ENCODE measurements at places on chromosomes 2 and 18. TPM values are rescaled to one million over a fixed set of nuclear protein-coding genes. Genes with fewer than 3 reads are reported as not detected.

SNTG2 gene
- 0.17 TPM for total RNA-seq

DNA sequence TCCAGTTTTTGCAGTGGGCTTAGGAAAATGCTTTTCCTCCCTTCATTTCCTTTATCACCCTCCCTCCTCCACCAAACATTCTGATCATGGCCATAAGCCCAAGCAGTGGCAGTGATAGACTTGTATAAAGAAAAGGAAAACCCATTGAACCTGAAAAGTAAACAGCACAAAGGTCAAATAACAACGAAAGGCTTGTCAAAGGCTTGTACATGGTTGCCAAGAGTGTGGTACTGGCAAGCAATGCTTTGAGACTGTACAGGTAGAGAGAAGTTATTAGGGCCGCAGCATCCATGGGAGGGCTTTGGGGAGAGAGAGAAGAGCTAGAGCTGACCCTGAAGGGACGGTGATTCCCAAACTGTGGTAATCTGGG is 2.1 kb upstream of the VWA3B start:
- ATAC-seq: no peak

GRCh38 chr2:96470109-96470508 is 35.0 kb downstream of the NEURL3 start:
- ATAC-seq: no peak

DNA sequence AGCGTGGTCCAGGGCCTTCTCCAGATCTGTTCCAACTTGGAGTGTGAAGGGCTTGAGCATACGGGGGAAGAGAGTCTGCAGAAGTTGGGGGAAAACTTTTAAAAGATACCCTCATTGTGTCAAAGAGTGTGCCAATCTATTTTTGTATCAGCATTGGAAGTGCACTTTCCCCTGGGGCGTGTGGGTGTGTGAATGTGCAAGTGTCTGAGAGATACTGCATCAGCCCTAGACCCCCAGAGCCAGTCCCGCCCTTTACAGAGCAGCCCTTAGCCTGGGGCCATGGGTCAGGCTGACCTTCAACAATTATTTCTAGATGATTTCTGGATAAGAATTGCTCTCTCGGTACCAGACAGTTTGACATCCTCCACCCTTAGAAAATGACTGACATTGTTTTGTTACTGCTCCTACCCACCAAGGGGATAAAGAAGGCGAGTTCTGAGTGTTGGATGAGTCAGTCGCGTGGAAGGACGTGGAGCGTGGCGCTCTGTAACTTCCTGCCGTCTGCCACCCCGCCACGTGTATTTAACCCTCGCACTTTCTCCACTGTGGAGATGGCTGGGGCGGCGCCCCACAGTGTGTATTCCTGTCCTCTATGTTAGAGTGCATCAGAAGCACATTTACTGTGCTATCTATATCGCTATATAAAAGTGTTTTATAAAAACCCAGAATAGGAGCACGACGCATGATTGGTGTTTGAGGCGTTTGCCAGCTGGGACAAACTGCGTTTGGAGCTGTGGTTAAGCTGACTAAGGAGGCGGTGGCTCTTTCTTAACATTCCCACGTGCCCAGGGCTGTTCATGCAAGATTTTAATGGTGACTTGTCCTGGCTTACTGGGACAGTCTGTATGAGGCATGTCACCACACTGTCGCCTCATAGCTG is 122.6 kb downstream of the CABLES1 start:
- ATAC-seq: peak; percentile 41

DNA sequence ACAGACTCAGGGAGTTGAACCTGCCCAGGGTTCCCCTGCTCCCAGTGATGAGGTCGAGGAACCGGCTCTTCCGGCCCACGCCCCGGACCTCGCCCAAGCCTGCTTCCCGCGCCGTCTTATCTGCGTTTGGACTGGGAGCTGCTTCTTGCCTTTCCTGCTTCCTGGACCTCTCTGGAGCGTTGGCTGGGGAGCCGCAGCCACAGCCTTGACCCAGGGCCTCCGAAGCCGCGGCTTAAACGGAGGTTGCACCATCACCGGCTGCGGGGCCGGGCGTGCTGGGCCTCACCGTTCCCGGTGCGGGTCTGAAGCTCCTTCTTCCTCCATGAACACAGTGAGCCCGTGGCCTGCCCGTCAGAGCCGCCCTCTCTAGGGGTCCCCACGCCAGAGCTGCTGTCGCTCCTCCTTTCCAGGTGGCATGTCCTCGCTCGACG is 13.3 kb downstream of the NTSR2 start:
- ATAC-seq: no peak

DNA sequence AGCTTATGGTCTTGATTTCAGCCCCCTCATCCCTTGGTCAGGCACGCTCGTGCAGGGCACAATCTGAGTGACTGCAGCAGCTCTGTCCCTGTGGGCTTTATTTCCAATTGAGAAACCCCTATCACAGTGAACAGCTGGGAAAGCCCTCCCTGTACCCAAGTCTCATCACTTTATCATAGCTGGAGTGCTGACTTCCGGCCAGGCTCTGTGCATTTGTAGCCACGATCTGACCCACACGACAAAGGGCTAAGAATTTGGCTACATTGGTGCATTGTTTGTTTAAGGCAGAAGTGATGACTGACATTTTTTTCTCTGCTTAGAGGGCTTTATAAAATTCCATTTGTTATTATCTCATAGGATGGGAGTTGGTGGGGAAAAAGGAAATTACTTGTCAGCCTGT is 184.4 kb downstream of the KCNS3 start:
- ATAC-seq: no peak
